ENCODE measurements at places on chromosomes 13 and 19.
A peak's percentile ranks its signal among the peaks of the same experiment; 100 is the strongest.

DNA sequence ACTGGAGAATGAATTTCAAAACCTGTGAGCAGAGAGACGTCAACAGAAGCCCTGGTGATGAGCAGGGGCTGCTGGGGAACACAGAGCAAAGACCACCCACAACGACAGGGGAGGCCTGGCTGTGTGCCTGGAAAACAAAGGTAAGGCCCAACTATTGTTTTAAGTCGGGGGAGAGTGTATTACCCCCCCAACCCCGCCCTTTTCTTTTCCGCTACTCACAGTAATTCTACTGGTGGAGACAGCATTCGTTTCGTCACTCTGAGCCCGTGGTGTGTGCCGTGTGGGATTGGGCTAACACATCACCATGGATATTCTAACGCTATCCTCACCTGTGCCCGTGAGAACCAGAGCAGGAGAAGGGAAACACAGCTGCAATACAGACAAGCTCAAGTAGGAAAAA lies 18.6 kb upstream of the ADPRHL1 start:
- no peak for DNase-seq

DNA sequence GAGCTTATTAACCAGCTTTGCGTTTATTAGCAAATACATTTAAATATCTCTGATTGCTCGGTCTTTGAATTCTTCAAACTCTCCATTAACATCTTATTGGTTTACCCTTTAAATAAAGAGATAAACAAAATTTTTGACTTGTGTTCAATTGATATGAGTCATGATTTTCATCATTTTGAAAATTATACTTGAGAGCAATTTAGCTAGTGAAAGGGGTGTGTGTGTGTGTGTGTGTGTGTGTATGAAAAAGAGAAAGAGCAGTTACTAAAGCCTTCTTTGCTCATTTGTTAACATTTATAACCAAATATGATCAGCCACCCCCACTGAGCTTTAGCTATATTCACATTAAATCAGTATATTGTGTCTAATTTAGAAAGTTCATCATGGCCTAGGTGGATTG lies 48.3 kb upstream of the FAM216B start:
- no peak for DNase-seq

DNA sequence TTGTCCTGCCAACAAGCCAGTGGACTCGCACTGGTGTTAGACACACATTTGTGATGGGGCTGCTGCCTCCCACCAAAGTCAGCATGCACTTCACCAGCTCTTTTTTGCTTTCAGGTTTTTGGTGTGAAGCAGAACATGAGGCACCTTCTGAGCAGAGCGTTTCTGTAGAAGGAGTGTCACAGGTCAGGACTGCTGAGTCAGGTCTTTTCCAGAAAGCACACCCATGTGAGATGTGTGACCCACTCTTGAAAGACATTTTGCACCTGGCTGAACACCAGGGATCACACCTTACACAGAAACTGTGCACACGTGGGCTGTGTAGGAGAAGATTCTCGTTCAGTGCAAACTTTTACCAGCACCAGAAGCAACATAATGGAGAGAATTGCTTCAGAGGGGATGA lies 4.8 kb downstream of the ZNF304 start:
- no peak for DNase-seq

DNA sequence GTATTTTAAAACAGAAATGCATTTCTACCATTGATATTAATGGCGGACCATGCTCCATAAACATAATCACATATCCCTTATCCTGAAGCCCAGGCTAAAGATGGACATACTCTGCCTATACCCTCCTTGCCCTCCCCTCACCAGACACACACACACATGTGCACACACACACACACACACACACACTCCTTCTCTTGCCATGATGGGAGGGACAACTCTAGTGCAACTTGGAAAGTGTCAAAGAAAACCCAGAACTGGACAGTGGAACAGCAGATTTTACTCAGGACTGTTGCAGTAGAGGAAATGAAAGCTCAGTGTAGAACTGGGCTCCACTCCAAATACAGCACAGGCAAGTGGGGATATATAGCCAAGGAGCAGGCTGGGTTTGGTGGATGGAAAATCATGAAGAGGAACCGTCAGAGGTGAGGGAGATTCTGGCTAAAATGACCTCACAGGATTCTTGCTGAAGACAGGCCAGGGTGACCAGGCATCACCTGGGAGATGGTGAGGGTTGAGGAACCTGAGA lies 40.8 kb downstream of the TNFRSF19 start:
- peak; percentile 44 for DNase-seq

- no peak for DNase-seq
These were observed 266.3 kb downstream of the KLF5 start for GRCh38 chr13:73324842-73325722.

DNA sequence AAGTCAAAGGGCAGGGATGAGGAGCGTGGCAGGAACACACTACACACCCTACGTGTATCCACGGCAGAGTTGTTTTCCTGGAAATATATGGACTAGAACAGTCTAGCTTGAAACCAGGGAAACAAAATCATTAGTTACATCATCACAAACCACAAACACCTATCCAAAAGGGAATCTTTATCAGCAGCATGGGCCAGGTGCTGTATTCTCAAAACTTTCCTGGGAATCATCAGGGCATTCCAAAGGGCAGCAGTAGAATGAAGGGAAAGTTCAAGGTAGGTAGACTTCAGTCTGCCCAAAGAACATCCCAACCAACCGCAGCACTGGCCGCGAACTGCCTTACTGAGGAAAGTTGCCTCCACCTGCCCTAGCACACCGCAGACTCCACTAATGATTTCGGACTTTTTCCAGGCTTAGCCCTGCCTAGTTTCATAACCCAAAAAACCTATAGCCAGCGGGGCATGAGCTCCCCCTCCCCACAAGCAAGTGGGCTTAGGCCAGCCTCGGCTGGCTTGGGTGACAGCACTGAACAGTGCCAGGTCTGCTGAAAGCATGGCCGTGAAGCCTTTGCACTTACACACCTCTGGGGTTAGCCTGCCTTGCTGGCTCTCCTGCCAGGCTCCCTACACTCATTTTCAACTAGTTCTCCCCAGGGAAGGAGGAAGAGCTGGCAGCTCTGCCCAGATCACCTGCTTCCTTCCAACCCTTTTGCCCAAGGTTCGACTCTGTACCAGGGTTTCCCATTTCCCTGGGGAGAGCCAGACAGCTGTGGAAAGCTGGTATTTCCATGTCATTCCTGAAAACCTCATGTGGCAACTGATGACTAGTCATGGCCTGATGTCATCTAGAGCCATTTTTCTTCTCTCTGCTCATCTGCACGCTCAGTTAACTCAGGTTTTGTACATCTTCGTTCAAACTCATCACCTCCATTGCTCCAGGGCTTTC lies 77.3 kb upstream of the UBAC2 start:
- DNase-seq, result no peak

- DNase-seq, result no peak
These were observed 19.0 kb downstream of the CHST8 start for GRCh38 chr19:33640773-33641172.

- no peak for DNase-seq
These were observed 195.8 kb upstream of the RNF113B start for GRCh38 chr13:98372876-98373275.

DNA sequence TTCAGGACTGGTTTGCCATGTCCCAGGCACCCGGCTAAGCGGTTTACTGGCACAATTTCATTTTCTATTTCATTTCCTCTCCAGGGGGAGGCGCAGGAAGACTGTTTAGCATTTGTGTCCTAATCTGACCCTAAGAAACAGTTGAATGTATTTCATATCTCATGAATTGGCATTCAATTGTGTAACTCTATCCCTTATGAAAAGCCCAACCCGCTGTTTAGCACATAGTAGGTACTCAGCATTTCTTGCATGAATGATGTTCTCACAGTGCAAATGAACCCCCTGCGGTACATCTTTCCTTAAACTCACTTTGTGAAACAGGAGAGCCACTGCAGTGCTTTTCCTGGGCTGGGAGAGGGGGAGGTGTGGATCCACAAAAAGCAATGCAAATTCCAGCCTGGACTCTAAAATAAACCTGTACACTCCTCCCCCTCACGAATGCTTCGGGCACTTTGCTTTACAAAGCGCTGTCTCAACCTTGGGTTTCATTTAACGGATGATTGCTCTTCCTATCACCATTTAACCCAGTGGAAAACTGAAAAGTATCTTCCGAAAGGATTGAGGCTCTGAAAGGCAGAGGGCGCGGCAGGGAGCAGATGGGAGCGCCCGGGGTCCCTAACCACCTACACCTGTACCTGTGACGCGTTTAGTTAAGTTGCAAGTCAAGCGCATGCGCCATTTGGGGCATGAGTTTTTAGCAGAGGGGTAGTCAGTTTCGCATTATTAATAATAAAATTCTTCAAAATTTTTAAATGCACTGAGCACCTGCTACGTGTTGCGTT lies 1.2 kb upstream of the EEF2 start:
- DNase-seq, result peak; percentile 67

All from lung (tissue), 17 donors.